ENCODE measurements at places on chromosomes 3 and 15.

GRCh38 chr3:138284079-138284478 is 45.6 kb downstream of the NME9 start:
- DNase-seq = no peak

GRCh38 chr3:188446766-188447165 is 292.8 kb downstream of the LPP start:
- DNase-seq = peak; percentile 83

DNA sequence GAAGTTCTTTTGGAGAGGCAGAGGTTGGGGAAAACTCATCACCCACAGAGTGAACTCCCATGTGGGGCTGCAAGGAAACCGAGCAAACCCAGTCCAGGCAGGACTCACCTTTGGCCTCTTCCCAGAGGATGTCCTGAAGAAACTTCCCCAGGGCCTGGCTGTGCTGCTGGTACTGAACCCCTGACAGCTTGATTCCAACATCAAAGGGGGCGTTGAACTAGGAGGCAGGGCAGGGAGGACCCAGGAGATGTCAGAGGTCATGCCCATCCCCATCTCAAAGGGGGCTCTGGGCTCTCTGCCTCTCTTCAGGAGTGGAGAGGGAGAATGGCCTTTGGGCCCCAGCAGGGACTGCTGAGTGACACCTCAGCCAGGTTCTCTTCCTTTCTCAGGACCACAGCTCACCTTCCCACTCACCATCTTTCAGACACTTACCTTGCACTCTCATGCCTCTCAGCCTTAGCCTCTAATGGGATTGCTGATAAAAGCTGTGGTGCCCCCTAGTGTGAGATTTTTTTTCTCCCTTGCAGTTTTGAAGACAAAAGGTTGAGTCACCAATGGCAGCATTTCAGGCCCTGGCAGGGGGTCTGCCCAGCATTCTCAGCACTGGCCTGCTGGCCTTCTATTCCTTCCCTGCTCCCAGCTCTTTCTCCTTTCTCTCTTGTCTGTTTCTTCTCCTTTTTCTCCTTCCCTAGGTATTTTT is 6.0 kb downstream of the GHRL start:
- no peak for DNase-seq

DNA sequence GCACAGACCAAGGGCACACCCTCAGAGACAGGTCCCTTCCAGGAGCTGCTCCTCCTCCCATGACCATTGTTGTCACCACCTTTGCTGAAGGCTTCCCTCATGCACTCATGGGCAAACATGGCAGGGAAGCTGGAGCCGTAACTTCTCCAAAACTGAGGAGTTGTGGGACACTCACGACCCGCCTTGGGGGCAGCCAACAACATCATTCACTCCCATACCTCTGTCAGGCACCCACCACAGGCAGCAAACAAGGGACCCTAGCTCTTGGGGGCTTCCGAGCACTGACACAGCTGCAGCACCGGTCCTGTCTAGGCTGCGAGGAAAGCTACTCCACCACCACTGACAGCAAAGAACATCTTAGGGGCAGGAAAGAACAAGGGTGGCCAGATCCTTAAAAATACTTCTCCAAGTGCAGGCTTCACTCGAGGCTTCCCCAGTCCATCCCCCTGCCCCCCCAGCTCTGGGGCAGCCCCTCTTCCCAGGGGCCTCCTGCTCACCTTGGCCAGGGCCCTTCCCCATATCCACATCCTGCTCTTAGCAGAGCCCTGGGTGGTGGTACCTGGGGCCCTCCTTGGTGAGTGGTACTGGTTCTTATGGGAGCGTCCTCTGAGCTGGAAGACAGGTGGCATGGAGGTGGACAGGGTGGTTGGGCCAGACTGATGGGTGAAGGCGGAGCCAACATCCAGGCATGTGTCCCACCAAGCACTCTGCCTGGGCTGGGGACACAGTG is 28.0 kb upstream of the DUSP7 start:
- no peak for DNase-seq

GRCh38 chr15:89199746-89200145 is 21.6 kb downstream of the RLBP1 start:
- no peak for DNase-seq

DNA sequence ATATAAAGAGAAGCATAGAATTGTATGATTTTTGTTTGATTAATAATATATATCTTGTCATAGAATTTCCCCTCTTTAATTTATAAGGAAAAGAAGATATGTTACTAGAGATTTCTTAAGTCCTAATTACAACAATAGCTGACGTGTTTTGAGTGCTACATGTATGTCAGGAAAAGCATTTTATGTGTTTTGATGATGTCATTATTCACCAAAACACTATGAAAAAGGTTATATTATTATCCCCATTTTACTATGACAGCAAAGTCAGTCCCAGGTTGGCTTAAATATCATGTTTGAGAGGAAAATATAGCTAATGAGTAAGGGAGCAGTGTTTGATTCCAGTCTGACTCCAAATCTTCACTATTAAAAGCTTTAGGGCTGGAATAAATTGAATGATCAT is 428.4 kb upstream of the GOLIM4 start:
- DNase-seq = no peak

GRCh38 chr3:73484656-73485248 is 140.0 kb downstream of the PDZRN3 start:
- DNase-seq = no peak

- DNase-seq = peak; percentile 31
Observed at GRCh38 chr3:139455855-139456254, 20.5 kb downstream of the RBP2 start.

DNA sequence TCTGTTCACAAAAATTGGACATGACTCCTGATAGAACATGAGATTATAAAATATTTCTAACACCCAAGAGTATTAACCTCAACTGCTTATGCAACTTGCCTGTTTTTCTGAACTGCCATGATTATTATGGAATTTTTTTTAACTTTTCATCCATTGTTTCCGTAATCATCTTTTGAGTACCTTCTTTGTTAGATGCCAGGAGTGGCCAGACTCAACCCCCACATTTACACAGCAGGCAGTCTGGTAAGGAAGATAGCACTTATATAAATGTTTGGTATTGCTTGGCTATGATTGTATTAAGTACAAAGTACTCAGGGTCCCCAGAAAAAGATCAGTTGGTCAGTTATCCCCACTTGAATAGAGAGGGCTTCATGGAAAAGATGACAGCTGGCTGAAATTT is 74.3 kb downstream of the CRYBG3 start:
- DNase-seq = no peak

DNA sequence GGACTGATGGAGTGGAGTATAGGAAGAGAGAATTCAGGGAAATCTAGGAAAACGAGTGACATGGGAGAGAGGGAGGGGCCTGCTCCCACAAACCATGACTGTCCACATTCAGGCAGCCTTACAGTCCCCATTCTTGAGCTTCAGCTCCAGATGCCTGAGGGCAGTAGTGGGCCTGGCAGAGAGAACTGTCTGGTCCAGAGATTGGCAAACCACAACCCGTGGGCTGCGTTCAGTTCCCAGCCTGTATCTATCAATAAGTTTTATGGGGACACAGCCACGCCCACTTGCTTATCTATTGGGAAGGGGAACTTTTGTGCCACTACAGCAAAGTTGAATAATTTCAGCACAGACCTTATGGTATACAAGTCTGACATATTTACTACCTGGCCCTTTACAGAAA is 63.8 kb downstream of the SLCO2A1 start:
- DNase-seq = no peak

- no peak for DNase-seq
Observed at GRCh38 chr3:148420242-148420641, 277.5 kb upstream of the AGTR1 start.

- no peak for DNase-seq
Observed at GRCh38 chr15:81029414-81030300, 28.9 kb downstream of the TLNRD1 start.

DNA sequence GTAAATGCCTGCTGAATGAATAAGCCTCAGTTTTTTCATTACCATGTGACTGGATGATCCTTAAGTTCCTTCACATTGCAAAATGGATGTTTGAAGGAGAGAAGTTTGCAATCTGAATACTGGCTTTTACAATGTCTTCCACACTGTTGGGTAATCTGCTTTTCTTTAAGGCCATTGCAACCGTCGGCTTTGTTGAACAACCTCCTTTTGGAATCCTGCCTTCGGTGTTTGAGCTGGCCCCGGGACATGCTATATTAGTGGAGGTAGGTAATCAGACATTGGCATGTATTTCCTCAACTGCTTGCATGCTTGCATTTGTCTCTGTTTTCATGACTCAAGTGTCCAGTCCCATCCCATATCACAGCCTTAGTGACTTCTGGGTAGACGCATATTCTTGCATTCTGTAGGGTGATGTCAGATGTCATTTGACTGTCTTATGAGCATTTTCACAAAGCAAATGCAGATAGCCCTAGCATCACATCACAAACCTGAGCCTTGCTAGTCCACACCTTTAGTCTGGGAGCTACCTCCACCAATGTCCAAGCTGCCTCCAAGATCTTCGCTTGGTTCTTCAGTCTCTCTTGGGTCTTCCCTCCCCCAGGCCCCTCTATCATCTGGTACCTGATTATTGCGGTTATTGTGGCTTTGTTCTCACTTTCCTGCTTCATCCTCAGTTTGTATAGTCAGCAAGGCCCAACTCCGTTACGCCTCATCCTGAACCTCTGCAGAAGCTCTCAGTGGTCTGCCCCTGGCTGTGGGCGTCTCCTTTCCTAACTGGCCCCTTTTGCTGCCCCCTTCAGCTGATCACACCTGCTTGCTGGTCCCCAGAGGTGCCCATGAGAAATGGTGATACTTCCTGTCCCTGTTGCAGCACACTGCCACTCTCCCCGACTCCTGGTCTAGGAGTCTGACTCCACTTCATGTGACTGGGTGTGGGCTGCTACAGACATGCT is 48.5 kb downstream of the ACAA1 start:
- no peak for DNase-seq

Data from NAMALWA (cell line).